ENCODE measurements at places on chromosomes 2 and 18.
A peak's percentile ranks its signal among the peaks of the same experiment; 100 is the strongest.

DNA sequence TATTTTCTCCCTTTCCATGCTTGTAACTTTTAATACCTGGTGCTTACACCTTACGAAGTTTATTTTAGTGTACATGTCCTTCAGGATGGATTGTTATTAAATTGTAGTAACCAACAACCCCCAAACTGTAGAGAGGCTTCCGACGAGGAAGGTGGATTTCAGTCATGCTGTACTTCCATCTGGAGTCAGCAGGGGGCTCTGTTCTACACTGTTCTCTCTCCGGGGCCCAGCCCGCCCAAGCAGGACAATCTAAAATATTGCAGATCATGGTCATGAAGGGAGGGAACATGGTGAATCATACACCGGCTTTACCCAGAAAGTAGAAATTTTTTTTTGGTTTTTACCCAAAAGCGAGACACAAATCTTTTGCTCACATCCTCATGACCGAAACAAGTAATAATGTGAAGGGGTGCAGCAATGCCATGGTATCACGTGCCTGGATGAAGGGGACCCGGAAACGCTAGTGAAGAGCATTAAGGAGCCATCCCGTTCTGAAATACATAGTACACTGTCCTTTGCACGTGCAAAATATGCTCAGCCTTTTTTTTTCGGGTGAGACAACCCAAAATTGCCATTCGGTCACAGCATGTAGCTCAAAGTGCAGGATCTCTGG is 884.8 kb downstream of the EPHA4 start:
- peak; percentile 64 for DNase-seq

DNA sequence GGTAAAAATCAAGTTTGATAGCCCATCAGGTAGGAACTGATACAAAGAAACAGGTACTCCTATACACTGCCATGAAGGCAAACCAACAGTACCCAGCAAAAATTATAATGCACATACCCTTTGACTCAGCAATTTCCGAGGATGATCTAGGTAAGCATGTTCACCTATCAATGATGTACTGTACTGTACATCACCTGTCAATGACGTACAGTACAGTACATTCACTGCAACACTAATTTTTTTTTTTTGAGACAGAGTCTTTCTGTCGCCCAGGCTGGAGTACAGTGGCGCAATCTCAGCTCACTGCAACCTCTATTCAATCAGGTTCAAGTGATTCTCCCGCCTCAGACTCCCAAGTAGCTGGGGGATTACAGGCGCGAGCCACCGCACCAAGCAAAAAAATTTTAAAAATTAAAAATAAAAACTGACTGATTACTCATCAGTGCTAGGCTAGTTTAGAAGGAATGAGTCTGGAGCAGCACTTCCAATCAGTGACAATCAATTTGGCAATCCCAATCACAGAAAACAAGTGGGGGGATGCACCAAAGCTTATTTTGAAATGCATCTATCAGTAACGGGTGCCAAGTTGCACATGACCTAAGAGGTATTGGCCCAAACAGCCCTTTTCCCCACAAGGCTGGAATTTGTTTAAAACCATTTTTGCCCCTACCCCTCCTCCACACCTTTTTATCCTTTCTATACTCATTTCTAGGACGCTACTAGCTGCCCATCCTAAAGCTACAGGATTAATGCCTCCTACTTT is 8.2 kb downstream of the SRSF7 start:
- DNase-seq, result no peak

DNA sequence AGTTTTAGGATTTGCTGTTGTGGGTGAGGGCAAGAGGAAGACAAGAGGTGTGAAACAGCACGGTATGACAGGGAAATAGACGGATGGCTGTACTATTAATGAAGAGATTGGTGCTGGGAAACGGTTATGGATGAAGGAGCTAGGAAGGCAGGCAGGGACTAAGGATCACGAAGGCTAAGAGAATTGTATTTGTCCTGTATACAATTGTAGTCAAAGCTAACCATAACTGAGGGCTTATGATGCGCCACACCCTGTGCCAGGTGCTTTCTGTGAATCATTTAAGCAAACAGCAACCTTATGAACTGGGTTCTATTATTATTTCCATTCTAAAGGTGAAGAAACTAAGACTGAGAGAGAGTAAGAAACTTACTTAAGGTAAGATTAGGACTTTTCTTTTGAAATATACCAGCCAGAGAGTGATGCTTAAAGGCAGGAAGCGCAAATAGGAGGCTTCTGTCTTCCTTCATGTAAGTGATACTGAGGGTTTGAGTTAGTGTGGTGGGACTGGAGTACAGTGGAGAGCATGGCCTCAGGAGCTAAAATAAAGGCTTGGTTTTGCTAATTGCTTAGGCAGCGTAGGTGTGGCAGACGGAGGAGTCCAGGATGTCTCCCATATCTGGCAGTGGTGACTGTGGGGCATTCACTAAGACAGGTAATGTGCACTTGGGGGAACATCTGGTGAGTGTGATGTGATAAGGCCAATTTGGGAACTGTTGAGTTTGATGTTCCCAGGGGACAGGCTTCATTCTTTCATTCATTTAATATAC is 85.8 kb downstream of the PLEKHM3 start:
- DNase-seq, result no peak

DNA sequence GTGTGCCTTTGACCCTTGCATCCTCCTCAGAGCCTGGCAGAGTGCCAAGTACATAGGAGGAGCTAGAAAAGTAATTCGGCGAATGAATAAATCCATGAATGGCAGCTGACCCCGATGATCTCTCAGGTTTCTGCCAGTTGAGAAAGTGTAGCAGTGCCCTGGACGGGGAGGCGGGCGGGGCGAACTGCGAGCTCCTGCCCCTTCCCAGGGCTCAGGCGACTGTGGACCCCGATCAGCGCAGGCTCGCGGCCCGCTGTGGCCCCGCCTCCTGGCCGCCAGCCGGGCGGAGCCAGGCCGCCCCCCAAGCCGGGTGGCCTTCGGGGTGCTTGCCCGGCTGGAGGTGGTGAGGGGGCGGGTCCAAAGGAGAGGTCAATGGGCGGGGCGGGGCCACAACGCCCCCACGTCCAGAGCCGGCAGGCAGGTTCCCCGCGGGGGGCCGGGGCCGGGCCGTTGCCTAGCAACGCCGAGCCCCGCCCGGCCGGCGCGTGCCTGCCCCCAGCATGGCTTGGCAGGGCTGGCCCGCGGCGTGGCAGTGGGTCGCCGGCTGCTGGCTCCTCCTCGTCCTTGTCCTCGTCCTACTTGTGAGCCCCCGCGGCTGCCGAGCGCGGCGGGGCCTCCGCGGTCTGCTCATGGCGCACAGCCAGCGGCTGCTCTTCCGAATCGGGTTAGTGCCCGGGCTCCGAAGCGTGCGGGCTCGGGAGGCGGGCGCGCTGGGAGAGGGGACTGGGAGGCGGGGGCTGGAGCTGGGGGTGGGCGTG is 30.6 kb upstream of the TMBIM1 start:
- no peak for DNase-seq

DNA sequence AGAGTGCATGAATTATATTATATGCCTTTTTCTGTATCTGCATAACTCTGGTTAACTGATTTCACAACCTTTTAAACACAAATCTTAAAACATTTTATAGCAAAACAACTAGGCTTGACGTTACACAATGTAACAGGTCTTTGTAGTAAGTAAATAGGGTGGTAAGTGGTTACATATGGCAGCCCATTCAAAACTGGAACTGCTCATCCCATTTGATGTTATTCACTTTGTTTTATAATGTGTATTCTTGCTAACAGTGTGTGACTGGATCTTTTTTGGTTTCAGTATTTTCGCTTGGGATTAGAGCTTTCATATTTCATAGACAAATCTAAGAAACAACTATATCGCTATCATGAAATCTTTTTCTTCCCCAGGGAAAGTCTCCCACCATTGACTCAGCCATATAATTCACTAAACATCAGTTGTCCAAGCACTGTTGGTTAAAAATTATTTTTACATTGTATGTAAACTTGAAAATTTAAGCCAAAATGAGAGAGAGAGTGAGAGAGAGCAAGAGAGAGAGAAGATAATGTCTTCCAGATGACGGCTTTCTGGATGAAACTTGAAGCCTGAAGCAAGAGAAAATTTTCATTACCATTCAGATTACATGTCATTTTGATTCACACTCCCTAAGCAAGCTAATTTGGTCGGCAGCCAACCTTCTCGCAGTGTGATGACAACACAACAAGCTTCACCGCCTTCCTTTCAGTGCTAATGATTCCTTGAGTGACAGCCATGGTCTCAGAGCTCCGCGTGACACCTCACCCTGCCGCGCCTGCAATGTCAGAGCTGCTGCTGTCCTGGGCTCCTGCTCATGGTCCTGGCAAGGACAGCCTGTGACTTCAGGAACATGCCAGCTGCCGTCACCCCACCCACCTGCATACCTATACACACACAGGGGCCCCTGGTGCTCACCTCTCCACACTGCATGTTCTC is 946.9 kb upstream of the SOX11 start:
- DNase-seq, result no peak

GRCh38 chr18:1092228-1092627 is 187.6 kb downstream of the ADCYAP1 start:
- no peak for DNase-seq

DNA sequence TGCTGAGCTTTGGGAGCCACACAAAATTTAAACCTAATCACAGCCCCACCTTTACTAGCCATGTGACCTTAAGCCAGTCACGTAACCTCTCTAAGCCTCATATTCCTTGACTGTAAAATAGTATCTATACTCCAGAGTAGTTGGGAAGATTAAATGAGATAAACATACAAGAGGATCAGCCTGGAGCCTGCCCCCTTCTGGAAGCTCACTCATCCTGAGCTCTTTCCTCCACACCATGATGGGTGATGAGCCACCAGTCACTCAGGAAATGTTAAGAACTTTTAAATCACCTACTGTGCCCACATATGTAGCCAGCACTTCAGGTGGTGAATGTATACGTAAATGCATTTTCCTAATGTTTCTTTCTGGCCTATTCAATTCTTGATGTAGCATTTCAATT is 195.9 kb upstream of the DDX18 start:
- no peak for DNase-seq

DNA sequence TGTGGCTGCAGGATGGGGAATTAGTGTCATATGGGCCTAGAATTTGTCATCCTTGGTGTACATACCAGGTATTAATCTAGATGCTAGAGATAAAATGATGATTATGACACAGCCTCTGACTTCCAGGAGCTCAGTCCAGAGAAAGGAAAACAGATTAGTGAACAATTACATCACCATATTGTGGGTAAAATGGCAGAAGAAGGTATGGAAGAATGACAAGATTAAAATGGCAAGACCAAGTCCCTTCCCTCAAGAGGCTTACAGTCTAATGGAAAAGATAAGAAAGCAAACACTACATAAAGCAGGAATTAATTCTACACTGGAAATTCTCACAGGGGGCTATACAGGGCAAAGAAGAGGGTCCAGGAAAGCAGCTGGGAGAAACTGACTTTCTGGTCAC is 25.9 kb upstream of the TYMS start:
- no peak for DNase-seq

DNA sequence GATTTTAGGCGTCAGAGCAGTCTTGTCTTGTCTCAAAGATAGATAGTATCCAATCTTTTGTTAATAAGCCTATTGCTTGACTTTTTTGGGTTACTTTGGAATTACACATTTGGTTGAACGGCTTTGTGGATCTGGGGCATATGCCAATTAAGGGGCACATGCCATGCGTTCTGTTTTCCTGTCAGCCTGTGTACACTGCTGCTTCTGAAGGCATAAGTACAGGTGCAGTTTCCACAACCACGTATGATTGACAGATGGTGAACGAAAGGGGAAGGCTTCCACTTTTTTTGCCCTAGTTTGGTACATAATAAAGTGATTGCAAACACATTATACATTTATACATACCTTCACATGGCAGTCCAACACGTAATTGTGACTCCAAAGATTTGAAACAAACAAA is 102.3 kb downstream of the RAPH1 start:
- no peak for DNase-seq

DNA sequence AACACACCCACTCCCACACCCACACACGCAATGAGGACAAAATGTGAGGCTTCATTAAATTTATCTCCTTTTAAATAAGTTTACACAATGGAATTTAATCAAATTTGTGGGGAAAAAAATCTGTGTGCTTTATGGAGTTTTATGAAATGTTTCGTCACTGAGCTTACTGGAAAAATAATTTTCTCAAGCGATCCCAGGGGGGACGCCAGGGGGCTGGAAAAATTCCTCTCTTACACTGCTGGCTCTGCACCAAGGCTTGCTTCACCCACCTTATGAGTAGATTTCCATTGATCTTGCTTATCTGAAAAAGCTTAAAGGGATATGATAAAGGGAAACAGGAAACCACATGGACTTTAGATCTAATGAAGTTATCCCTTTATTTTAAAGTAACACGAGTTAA is 95.5 kb downstream of the CABYR start:
- DNase-seq, result no peak

DNA sequence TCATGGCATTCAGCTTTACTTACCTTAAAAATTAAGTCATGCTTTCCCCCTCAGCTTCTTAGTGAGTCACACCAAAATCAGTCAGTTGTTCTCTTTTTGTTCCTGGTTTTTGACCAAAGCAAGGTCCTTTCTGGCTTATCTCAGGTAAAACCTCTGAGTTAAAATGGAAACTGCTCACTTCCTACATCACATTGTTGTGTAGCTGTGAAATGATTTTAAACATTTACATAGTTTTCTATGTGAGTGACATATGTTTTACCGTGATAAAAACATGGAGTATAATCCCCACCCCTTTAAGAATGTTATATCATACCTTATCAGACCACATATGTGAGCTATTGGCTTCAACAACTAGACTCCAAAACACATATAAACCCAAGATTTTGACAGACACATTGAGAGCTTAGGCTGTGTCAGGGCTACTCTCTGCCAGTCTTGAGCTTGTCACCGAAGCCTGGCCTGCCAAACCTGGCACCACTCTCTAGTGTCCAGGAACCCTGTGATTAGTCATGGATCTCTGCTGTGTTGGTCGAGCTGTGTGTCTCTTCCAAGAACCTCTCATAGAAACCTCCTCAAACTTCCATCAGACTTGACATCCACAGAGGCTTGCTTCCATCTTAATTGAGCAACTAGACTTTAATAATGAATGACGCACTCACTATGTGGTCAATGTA is 294.5 kb upstream of the FBXO11 start:
- DNase-seq, result no peak

GRCh38 chr2:231256494-231256893 is 58.1 kb downstream of the ARMC9 start:
- DNase-seq, result no peak

DNA sequence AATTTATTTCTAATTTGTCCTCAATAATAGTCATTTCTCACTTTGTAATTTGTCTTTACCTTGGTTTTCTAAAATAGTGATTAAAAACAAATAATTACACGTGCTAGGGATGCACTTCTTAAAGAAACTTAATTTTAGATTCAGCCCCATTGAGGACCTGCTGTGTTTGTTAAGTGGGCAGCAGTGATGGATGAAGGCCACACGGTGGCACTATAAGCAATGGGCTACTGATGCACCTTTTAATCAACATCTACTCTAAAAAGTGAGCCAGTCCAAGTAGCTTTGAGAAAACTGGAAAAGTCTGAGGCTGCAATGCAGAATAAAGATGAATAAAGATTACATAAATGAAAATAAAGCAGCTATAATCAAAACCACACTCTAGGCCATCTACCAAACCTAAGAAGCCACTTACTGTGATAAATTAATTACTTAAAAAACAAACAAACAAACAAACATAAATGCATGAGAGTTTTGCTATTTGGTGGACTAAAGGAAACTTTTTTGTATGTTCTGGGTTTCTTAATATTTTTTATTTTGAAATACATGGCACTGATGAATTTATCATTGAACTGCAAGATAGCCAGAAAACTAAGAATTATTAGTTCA is 89.3 kb downstream of the PDE11A start:
- peak; percentile 45 for DNase-seq

GRCh38 chr2:46841621-46842020 is 74.0 kb downstream of the MCFD2 start:
- DNase-seq, result no peak

All from stromal cell of bone marrow (primary cell).